Thoracic aorta (tissue), 2 donors: ENCODE measurements at places on chromosomes 11 and 22. TPM values are rescaled to one million over a fixed set of nuclear protein-coding genes. Genes with fewer than 3 reads are reported as not detected.

The OR8A1 gene
- 0.81 TPM for total RNA-seq

The TMEM86A gene
- total RNA-seq = 8.3 TPM

The PRAME gene
- total RNA-seq = not detected

The IL17REL gene
- total RNA-seq = not detected

- no peak for DNase-seq
Measured at GRCh38 chr22:46908641-46909107, 146.2 kb downstream of the TBC1D22A start.

- no peak for DNase-seq
Measured at GRCh38 chr11:63567044-63567840, 4.1 kb upstream of the PLAAT2 start.

DNA sequence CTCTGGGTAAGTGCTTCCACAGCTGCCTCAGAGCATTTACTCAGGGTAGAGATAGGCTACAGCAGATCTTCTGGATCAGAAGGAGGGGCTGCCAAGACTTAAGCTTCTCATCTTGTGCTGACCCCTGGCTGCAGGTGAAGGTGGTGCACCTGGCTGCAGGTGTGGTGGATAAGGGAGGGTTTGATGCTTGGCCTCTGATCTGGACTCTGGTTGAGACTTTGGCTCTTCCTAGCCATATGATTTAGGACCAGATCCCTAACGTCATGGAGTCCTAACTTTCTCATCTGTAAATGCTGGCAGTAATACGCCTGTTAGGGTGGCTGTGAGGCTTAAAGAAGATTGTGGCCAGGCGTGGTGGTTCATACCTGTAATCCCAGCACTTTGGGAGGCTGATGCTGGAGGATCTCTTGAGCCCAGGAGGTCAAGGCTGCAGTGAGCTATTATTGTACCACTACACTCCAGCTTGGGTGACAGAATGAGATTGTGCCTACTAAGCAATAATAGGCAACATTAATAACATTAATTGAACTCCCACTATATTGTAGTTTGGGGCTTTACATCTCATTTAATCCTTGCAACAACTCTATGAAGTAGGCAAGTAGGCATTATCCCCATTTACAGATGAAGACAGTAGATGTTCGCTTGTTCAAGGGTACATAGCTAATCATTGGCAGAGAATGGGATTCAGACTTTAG lies 10.7 kb downstream of the DTX4 start:
- no peak for DNase-seq

GRCh38 chr11:3845670-3846069 lies 4.9 kb upstream of the RHOG start:
- DNase-seq = no peak

DNA sequence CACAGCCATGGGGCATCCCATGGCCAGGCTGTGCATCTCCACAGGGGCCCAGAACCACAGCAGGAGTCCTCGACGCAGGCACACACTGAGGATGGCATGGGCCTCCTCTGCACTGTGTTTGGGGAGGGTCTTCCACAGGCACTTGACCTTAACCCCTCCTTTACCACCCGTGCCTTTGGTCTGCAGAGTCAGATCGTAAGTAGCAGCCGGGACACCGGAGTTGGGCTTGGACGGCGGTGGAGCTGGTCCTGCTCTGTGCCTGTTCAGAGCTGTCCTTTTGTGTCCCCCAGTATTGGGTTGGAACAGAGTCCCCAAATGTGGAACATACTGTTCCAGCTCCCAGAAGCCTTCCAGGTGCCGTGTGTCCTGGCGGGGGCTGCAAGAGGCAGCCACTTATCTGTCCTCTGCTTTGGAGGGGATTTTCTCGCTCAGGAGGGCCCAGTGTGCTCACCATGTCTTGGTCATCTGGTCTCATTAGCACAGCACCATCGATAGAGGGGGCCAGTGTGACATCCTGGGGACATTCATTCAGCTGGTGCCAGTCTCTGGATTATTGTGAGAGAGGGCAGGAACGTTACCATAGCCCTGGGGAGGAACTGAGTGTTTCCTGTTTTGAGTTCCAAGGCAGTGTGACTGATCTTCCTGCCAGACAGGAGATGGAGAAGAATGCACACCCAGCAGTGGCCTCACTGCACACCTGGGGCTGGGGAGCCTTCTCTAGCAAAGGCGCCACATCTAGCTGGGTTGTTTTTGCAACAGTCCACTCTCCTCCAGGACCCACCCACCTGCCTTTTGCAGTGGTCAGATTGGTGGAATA lies 12.4 kb downstream of the CRELD2 start:
- peak; percentile 52 for DNase-seq

GRCh38 chr11:10387206-10388083 lies 67.6 kb upstream of the AMPD3 start:
- peak; percentile 25 for DNase-seq

- no peak for DNase-seq
Measured at GRCh38 chr11:103450241-103450640, 341.0 kb downstream of the DYNC2H1 start.
